ENCODE measurements at places on chromosomes 6 and 20.
A peak's percentile ranks its signal among the peaks of the same experiment; 100 is the strongest.

- DNase-seq: no peak
These were observed 16.6 kb downstream of the SLC2A12 start for GRCh38 chr6:134035823-134036296.

DNA sequence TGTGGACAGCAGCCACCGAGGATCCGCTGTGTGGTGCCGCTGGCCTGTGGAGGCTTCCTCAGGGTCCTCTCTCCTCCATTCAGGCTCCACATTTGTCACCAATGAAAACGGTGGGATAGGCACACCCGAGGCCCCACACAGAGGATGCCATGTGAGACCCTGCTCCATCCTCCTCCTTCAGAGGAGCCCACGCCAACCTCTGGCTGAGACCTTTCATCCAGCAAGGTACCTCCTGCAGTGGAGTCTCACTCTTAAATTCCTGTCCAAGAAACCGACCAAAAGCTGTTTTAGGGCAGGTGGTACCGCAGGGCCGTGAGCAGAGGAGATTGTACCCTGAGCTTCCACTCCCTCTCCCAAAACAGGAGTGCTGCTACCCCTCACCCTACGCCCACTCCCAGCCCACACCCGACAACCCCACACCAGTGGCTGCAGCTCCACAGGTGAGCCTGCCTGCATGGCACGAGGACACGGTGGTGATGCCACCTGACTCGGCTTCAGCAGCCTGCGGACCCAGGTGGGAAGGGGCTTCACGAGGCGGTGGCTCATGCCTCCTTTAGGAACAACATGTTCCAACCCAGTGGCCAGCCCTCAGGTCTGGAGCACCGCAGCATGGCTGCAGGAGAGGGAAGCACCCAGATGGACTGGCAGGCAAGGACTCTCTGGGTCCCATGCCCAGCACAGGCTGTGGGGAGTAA is 237.6 kb upstream of the AFDN start:
- no peak for DNase-seq

DNA sequence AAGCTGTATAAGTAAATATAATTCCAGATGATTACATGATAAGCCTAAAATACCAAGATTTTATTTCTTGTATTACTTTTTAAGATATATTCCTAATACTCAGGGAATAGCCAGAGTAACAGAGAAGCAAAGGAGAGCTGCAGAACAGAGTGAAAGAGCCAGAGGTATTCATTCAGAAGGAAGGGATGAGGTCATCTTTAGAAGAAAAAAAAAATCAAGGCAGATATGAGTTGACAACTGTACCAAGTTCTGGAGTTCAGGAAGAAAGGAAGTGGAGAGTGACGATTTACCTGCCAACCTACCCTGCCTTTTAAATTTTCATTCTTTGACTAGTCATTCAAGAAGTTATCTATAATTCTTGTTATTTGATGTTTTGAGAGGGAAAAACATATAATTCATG is 28.8 kb upstream of the NHSL1 start:
- no peak for DNase-seq

DNA sequence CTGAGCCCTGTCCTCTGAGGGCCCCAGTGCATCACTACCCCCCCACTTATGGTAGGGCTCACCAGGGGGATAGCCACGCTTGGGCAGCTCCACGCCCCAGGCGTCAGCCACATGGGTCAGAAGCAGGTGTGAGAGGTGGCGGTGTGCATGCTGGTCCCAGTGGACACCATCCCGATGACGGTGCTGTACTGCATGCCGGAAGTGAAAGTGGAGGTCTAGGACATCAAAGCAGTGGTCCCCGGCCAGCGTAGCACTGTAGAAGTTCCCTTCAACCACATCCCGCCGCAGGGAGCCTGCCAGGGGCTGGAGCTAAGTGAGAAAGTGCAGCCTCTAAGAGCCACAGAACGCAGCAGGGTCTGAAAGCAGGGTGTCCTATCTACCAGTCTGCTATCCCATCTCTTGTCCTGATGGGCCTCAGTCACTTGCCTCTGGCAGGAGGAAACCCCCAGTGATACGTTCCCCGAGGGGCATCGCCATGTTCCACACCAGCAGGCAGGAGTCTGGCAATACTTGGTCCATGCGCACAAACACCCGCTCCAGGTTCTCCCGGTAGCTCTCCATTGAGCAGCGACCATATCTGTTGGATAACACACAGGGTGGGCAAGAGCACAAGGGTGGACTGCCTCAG is 2.2 kb downstream of the PCED1A start:
- no peak for DNase-seq

DNA sequence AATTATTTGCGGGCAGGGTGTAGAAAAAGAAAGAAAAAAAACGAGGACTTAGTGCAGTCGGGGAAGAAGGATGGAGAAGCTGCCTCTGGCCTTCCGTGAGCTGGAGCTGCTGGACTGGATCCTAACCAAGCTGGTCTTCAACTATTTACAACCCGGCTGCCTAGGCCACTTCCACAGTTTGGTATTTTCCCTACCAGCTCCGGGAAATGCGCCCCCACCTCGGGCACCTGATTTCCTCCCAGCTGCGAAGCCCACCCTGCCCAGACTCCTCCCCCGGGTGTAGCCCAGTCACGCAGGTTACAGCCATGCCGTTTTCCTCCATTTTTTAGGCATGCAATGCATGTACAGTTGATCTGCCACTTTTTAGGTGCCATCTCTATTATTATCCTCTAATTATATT is 21.2 kb downstream of the THEMIS start:
- DNase-seq: no peak

GRCh38 chr6:106369739-106370138 is 9.2 kb downstream of the CRYBG1 start:
- DNase-seq: no peak

DNA sequence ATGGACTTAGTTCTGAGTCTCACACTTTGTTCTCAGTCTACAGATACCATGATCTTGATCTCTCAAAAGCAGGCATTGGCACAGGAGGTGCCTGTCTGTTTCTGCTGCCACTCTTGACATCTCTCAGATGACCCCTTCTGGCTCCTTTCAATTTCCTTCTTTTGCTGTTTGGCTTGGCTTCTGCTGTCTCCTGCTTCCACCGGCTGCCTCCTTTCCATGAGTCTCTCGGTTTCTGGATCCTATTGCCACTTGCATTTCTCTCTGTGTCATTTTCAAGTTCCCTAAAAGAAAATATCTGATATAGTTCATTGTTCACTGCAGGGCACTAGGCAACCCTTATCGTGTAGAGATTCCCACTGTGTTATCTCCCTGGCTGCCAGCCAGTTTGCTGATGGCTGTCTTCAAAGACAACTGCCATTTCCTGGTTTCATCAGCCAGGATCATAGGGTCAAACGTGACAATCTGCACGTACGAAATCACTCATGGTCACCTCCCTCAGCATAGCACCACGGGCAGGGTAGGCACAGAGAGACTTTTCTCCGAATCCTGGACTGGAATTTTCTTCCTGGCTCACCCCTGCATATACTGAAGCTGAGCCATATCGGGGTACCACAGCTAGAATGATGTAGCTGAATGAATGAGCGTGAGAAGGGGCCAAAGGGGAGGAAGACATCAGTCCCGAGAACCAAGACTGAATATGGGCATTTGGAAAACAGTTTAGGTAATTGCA is 144.6 kb upstream of the TMEM170B start:
- no peak for DNase-seq

GRCh38 chr20:52859156-52859876 is 112.8 kb upstream of the TSHZ2 start:
- DNase-seq: no peak

- peak; percentile 98 for DNase-seq
These were observed 70.2 kb downstream of the HFE start for GRCh38 chr6:26157251-26158075.

DNA sequence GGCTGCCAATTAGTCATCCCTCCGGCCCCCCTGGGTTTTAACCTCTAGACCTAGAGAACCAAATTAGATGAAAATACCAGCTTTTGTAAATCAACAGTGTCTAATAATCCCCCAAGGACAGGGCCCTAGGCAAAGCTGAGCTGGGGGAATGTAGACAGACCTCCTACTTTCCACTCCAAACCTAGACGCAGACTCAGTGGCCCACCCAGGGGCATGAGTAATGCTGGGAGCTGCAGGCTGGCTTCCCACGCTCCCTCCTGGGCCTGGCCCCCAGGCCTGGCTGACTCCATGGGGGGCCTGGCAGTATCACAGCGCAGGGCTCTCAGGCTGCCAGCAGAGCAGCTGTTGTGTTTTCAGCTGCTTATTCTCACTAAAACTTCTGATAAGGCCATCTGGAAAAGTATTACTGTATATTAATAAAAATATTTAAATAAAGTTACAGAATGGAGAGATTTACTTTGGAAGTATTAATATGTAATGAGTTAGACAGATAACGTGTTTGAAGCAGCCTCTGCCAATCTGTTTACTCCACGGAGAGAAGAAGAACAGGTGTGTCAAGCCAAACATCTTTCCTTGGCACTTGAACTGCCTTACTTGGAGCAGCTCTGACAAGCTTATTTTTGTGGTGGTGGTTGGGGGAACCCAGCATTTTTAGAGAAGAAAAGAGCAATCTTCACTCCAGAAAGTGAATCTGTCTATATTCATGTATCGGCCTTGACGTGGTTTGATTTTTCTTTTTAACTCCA is 144.0 kb upstream of the AGPAT4 start:
- DNase-seq: no peak

All from hematopoietic multipotent progenitor cell treated with erythropoietin and hydrocortisone succinate and interleukin-3 and kit ligand, for 15 days (in vitro differentiated cells).